Islet precursor cell (in vitro differentiated cells): ENCODE measurements at places on chromosomes 3 and 15.

DNA sequence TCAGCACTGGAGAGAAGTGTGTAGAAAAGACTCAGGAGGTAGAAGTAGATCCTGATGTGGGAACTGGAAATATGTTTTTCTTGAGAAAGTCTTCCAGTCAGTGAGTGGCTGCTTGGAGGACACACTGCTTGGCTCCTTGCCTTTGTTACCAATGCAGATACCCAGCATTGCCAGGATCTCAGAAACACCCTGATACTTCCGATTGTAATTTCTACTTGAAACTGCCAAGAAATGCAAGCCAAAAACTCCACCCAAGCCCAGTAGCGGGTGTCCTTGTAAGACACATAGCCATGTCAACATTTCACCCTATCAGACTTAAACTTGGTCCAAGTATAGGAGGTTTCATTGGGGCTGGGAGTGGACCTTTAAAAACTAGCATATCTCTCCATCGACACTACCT is 141.8 kb downstream of the ALDH1A2 start:
- DNase-seq: no peak

GRCh38 chr3:59839810-59840515 is 790.1 kb upstream of the CFAP20DC start:
- DNase-seq: no peak

GRCh38 chr15:74259292-74259648 is 23.1 kb downstream of the CCDC33 start:
- no peak for DNase-seq

GRCh38 chr15:68403161-68403941 is 28.6 kb downstream of the ITGA11 start:
- DNase-seq: peak; percentile 22

DNA sequence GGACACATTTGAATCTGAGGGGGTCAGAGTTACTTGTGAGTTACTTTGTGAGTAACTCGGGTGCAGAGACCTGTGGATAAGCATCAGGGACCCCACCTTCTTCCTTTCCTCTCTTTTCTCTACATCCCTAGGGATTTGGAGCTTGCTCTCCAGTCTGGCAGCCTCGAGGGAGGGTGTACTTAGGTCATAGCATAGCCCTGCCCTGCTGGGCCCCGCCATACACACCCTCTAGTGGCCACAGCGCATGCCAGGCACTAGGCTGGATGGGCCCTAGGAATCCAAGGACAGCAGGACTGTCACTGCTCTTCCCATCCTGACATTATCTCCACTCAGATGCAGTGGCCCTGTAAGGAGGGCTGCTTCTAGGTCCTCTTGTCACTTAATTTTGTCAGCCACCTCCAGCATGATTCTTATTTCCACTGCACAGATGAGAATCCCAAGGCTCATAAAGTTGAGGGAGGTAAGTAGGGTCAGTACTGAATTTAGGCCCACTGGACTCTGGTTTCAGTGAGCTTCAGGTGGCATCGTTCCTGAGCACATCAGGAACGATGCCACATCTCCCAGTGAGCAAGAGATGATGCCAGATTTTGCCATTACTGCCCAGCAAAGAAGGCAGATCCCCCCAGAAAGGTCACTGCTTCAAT is 3.6 kb upstream of the SMAD6 start:
- DNase-seq: peak; percentile 93

GRCh38 chr3:83216919-83217594 is 1455.6 kb upstream of the GBE1 start:
- DNase-seq: peak; percentile 50

DNA sequence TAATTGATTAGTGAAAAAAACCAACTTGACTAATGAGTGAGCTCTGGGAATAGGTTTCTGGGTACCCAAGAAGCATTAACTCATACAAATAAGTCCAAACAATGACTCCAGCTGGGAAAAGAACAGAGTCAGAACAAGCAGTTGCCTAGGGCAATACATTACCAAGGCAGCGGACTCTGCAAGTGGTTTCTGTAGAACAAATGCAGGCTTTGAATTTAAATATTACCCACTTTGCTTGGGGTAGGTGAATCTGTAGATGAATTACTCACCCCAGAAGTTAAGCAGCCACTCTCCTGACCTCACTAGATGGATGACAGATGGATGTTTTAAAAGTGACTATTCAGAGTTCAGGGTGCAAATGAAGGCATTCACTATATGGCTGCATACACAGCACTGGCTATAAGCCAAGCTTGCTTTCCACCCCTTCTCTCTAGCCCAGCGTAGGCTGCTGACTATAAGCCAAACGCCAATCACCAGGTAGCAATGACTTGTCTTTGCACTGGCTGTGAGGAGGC is 73.1 kb upstream of the BHLHE40 start:
- DNase-seq: peak; percentile 81
